Central memory CD8-positive, alpha-beta T cell (primary cell): ENCODE measurements at places on chromosomes 6 and 20.

DNA sequence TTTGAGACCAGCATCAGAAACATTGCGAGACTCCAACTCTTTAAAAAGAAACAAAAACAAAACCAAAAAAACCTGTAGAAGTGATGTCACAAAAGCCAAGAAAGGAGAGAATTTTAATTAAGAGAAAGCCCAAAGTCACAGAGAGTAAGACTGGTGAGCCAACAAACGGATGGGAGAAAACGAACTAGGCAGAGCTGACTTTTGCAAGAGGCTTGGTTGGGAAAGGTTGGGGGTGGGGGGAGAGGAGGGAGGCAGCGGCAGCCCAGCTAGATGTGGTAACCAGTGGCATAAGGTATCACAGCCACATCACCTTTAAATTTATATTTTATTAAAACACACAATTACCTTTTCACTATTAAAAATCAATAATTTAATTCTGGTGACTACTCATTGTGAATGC is 23.5 kb downstream of the NOL7 start:
- H3K27ac ChIP-seq, result no peak overlapping the region
- peaks cover 16% of the 10 kb centered on the region for H3K4me1 ChIP-seq
- peaks cover 48% of the 10 kb centered on the region for H3K36me3 ChIP-seq
- H3K27me3 ChIP-seq, result no peaks in the 10 kb centered on the region
- no peak for DNase-seq
- H3K4me3 ChIP-seq, result no peak overlapping the region

GRCh38 chr20:21640556-21640955 is 64.9 kb upstream of the PAX1 start:
- H3K27me3 ChIP-seq, result peaks cover 10% of the 10 kb centered on the region
- no peak overlapping the region for H3K4me3 ChIP-seq
- H3K36me3 ChIP-seq, result no peaks in the 10 kb centered on the region

DNA sequence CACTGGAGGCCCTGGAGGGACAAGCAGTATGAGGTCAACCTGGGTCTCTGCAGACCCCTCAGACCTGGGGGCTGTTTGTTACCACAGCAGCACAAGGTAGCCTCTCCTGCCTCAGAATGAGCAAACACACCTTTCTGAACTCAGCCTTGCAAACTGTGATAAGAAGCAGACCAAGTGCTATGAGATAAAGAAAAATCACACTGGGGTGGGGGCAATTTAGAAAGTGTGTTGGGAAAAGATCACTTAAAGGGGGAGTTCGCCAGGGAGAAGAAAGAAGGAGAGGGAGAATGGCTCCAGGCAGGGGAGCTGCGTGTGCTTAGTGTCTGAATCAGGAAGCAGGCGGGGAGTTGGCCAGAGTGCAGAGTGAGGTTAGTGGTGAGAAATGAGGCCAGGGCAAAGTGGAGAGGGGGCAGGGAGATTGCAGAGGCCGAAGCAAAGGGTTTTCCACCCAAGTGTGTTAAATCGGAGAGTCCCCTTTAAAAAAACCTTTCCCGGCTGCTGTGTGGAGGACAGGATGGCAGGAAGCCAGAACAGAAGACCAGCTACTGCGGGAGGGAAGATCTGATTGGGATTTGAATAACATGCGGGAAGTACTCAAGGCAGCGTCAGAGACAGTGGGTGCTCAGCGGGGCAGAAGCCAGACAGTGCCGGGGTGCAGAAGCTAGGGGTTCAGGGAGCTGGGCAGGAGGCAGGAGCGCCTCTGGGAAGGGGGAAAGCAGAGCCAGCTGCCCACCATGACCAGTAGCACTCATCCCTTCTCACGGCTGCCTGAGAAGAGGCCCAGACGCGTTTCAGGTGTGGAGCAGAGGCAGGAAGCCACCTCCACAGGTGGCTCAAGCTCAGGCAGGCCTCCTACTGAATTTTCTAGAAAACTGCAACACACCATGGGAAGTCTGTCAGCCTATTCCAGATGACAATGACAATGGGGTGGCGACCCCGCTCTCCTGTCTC is 9.0 kb downstream of the ADA start:
- peak overlapping the region; percentile 69 for H3K4me3 ChIP-seq
- peaks cover 22% of the 10 kb centered on the region for H3K36me3 ChIP-seq
- peaks cover 77% of the 10 kb centered on the region for H3K4me1 ChIP-seq
- H3K27ac ChIP-seq, result peak overlapping the region; percentile 95
- peak; percentile 22 for DNase-seq

DNA sequence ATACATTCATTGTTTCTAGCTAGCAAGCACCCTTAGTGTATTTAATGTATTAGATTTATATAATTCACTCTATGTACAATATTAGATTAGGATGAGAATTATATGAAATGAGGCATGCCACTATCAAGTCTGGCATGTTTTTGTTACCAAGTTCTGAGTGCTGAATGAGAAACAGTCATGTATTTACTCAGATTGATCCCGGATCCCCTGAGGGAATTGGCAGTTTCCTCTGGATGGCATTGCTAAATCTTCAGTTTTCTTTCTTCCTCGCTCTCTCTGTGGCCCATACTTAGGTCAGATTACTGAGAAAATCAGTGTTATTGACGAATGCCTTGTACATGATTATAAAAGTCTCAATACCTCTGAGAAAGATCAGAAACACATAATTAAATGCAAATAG is 66.6 kb downstream of the CDKAL1 start:
- no peaks in the 10 kb centered on the region for H3K27me3 ChIP-seq
- no peak overlapping the region for H3K4me3 ChIP-seq
- peaks cover 4% of the 10 kb centered on the region for H3K36me3 ChIP-seq
- DNase-seq, result no peak

GRCh38 chr20:5656126-5656525 is 94.1 kb upstream of the SHLD1 start:
- no peak overlapping the region for H3K4me3 ChIP-seq
- H3K27me3 ChIP-seq, result no peaks in the 10 kb centered on the region
- no peaks in the 10 kb centered on the region for H3K4me1 ChIP-seq
- H3K27ac ChIP-seq, result no peak overlapping the region
- H3K36me3 ChIP-seq, result no peaks in the 10 kb centered on the region
- no peak for DNase-seq

DNA sequence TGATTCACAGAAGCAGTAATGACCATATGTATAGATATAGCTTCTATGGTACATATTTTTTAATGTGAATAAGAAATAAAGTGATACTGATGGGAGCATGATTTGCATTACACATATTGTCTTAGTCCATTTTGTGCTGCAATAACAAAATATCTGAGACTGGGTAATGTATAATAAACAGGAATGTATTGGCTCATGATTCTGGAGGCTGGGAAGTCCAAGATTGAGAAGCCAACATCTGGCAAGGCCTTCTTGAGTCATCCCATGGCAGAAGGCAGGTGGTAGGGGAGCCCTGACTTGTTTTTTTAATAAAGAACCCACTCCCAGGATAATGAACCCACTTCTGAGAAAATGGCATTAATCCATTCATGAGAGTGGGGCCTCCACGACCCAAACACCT is 185.6 kb upstream of the RREB1 start:
- no peak overlapping the region for H3K27ac ChIP-seq
- H3K36me3 ChIP-seq, result no peaks in the 10 kb centered on the region
- H3K27me3 ChIP-seq, result peaks cover 44% of the 10 kb centered on the region

- no peak overlapping the region for H3K27ac ChIP-seq
- no peak for DNase-seq
- H3K4me3 ChIP-seq, result no peak overlapping the region
Observed at GRCh38 chr6:73032586-73032985, 192.7 kb downstream of the KHDC1L start.

- H3K27me3 ChIP-seq, result no peaks in the 10 kb centered on the region
- DNase-seq, result no peak
- no peak overlapping the region for H3K4me3 ChIP-seq
- H3K27ac ChIP-seq, result no peak overlapping the region
- H3K36me3 ChIP-seq, result peaks cover 1% of the 10 kb centered on the region
Observed at GRCh38 chr6:17336425-17336824, 55.3 kb downstream of the RBM24 start.

DNA sequence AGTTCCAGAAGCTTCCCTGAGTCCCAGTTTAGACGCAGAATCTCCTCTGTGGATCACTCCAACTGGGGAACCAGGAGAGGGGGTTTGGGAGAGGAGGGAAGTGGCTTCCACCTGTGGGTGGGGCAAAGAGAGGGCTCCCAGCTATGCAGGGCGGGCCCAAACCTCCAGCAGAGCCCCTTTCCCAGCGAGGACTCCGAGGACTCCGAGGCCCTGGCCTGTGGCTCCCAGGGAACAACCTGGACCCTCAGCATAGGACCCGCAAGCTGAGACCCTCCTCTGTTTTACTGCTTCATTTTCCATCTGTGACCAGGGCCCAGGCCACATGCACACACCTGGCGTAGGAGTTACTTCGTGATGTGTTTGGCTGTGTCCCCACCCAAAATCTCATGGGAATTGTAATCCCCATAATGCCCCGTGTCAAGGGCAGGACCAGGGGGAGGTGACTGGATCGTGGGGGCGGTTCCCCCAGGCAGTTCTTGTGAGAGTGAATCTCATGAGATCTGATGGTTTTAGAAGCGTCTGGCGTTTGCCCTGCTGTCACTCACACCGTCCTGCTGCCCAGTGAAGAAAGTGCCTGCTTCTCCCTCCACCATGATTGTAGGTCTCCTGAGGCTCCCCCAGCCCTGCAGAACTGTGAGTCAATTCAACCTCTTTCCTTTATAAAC is 27.9 kb downstream of the NTSR1 start:
- DNase-seq, result no peak
- no peaks in the 10 kb centered on the region for H3K27me3 ChIP-seq
- H3K36me3 ChIP-seq, result no peaks in the 10 kb centered on the region
- H3K27ac ChIP-seq, result peak overlapping the region; percentile 35
- no peak overlapping the region for H3K4me3 ChIP-seq
- peaks cover 18% of the 10 kb centered on the region for H3K4me1 ChIP-seq

DNA sequence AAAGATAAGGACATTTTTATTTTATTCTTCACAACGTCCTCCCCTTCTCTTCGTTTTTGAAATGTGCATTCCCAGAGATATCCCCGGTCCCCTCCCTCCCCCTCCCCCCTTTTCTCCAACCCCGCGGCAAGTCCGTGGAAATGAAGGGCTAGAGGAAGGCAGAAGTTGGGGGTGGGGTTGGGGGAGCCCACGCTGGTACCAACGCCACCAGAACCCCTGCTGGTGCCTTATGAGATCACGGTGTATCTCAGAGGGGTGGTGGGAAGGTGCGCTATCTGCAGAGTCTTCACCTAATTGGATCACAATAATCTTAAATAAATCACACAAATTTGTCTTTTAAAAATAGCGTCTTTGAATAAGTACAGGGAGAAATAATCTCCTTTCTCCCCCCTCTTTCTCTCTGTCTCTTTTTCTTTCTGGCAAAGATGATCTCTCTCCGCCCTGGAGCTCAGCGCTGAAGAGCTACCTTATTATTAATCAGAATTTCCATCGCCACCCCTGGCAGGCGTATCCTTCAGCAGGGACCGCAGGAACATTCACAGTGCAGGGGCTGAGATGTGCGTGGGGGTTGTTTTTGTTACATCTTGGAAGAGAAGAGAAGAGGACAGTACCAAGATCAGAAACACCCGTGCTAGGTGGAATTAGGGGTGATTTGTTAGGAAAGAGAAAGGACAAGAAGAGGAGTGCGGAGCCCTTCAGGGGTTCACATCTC is 915 bp downstream of the CLVS2 start:
- H3K36me3 ChIP-seq, result no peaks in the 10 kb centered on the region
- peaks cover 25% of the 10 kb centered on the region for H3K27me3 ChIP-seq
- H3K27ac ChIP-seq, result no peak overlapping the region
- no peaks in the 10 kb centered on the region for H3K4me1 ChIP-seq
- H3K4me3 ChIP-seq, result no peak overlapping the region

DNA sequence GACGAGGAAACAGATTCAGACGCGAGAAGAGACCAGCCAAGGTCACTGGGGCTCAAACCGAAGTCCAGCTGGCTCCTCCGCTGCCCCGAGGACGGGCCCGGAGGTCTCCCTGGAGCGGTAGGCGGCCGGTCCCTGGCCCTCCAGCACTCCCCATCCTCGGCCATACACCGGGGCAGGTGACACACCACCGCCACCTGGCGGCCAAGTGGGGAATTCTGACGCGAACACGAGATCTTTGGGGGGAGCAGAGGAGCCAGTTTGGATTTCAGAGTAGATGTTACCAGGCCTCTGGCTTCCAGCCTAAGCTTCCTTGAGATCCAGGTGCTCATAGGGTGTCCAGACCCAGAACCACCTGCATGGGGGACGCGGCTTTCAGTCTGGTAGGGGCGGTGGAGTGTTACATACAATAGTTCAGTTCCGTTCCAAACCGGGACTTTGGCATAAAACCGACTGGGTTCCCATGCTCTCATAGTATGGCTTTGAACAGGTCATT is 16.1 kb downstream of the BPIFB1 start:
- H3K27ac ChIP-seq, result no peak overlapping the region
- no peaks in the 10 kb centered on the region for H3K4me1 ChIP-seq
- no peak overlapping the region for H3K4me3 ChIP-seq
- H3K27me3 ChIP-seq, result peaks cover 25% of the 10 kb centered on the region
- DNase-seq, result peak; percentile 61
- no peaks in the 10 kb centered on the region for H3K36me3 ChIP-seq

DNA sequence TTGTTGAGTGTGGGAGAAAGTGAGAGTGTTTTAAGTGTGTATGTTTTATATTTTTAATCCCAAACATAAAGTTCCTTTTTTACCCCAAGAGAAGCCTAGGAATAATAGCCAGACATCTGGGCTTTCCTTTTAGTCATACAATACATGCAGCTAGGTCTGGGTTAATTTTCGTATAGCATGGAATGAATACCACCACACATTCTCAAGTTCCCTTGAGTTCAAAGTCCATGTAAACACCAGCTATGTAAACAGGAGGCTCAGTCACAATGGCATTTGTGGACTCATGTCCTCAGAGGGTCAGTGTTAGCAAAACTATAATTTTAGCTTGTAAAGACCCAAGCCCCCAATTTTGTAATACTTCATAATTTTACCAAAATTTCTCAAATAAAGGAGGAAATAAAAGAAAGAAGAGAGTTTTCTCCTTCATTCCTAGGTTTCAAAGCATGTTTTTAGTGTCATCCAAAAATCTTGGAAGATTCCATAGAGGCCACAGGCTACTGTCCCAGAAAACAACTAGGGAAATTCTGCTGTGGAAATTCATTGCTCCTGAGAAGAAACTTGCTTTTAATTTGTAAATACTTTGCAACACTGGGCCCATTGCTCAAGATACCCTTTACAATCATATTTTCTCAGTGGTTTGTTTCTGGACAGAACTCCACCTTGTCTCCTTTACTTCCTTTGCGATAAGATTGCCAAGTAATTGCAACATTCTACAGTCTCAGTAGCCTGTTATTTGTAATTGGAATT is 671.2 kb downstream of the COL12A1 start:
- no peak for DNase-seq
- H3K4me1 ChIP-seq, result no peaks in the 10 kb centered on the region
- H3K27ac ChIP-seq, result no peak overlapping the region
- H3K4me3 ChIP-seq, result no peak overlapping the region
- no peaks in the 10 kb centered on the region for H3K36me3 ChIP-seq
